Forelimb muscle (tissue), 1 donor: ENCODE measurements at places on chromosomes 3 and 15. TPM values are rescaled to one million over a fixed set of nuclear protein-coding genes. Genes with fewer than 3 reads are reported as not detected.
A peak's percentile ranks its signal among the peaks of the same experiment; 100 is the strongest.

The CCR4 gene
- polyA plus RNA-seq: 0.04 TPM

The CYP1A2 gene
- polyA plus RNA-seq: 0.10 TPM

The NOX5 gene
- 0.24 TPM for polyA plus RNA-seq

The FMN1 gene
- 0.90 TPM for polyA plus RNA-seq

The TMEM266 gene
- 0.44 TPM for polyA plus RNA-seq

The ACTC1 gene
- polyA plus RNA-seq: 9,469 TPM

The SI gene
- polyA plus RNA-seq: not detected

The EPHA3 gene
- 13.8 TPM for polyA plus RNA-seq

The SERINC4 gene
- 0.42 TPM for polyA plus RNA-seq

The CASR gene
- not detected for polyA plus RNA-seq

The IQCH gene
- 0.94 TPM for polyA plus RNA-seq

GRCh38 chr15:80831606-80832224 lies 52.5 kb downstream of the CEMIP start:
- no peak for DNase-seq

- no peak for DNase-seq
These were observed 5.5 kb downstream of the TM2D3 start for GRCh38 chr15:101646672-101647071.

DNA sequence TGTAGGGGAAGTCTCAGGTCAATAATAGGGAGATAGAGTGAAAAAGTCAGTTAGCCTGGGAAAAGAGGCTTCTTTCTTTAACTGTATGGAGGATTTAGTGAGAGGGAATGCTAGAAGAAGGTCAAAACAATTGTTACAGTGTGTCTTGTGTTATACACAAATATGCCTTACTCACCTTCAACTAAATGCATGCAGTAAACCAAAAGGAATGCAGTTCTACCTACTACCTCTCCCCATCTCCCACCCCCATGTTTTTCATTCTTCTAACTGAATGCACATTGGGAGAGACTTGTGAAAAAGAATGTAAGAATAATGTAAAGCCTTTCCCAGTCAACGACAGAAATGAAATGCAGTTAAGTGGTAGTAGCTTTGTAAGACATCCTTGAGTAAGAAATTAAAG lies 33.8 kb downstream of the CCDC66 start:
- DNase-seq: no peak

GRCh38 chr3:45554006-45554666 lies 40.4 kb upstream of the LIMD1 start:
- no peak for DNase-seq

DNA sequence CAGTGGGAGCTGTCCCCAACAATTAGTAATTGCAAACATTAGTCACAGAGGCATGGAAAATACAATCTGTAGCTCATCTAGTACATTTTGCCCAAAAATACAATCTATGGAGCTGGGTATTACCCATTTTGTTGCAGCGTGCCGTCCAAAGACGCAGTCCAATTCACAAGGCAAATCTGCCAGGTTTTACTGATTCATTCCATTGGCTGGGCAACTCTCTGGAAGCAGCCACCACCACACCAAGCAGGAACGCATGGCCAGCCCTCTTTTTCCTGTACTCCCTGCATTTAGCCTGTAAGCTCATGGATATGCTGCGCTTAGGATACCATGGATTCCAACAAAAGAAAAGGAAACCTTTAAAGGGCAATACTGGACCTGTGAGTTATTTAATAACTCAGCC lies 60.5 kb upstream of the ARRDC4 start:
- DNase-seq: no peak

DNA sequence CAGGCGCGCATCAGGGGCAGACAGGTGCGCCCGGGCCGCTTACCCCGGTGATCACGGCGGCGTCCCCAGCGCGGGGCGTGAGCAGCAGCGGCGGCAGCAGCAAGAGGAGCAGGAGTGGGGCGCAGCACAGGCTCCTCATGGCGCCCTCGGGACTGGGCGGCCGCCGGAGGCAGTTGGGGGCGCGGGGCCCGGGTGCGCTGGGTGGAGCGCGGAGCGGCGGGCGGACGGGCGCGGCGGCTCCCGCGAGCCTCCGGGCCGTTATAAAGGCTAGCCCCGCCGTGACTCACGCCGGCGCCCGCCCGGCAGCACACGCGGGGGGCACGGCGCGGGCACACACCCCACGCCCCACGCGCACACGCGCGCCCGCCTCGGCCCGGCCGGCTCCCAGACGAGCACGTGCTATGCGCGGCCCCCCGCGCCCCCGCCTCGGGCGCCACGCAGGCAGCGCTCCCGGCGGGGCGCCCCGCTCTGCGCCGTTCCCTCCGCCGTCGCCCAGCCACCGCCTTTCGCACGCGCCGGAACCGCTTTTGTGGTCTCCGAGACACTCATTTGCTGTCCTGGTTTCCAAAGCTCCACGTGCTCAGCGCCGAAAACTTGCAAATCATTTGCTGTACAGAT lies at the start of gene PROK2:
TSS of gene PROK2 (minus strand) at position 235 of the 618 bp plus-strand sequence. CDS start at position 139, 96 bp downstream.
- DNase-seq: no peak

GRCh38 chr15:48225771-48226170 lies 19.7 kb downstream of the SLC12A1 start:
- no peak for DNase-seq

- no peak for DNase-seq
These were observed 296.5 kb upstream of the RASGRP1 start for GRCh38 chr15:38861108-38861507.

- no peak for DNase-seq
These were observed 19.3 kb upstream of the GPX1 start for GRCh38 chr3:49377483-49377882.

GRCh38 chr3:42685363-42685881 lies at the start of gene KLHL40:
Gene KLHL40, plus strand, starts transcription at chr3:42685537. Its CDS starts 82 bp downstream, at chr3:42685619.
- no peak for DNase-seq

DNA sequence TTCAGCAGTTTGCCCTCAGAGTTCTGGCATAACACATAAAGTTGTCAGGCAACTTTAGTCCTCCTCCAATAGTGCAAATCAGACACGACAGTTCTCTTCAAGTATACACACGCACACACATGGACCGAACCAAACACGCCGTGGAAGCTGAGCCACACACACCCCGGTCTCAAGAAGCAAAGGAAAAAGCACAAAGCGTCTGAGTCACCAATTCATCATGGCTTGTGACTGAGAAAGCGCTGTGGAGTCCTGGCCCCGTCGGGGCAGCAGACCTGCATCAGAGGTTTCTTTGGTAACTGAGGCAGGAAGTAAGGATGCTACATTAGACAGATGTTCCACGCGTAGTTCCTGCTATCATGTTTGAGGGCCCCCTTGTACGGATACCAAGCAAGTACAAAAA lies 85.7 kb downstream of the VGLL4 start:
- no peak for DNase-seq

- DNase-seq: peak; percentile 52
These were observed 7.2 kb downstream of the TMOD2 start for GRCh38 chr15:51758645-51759044.

DNA sequence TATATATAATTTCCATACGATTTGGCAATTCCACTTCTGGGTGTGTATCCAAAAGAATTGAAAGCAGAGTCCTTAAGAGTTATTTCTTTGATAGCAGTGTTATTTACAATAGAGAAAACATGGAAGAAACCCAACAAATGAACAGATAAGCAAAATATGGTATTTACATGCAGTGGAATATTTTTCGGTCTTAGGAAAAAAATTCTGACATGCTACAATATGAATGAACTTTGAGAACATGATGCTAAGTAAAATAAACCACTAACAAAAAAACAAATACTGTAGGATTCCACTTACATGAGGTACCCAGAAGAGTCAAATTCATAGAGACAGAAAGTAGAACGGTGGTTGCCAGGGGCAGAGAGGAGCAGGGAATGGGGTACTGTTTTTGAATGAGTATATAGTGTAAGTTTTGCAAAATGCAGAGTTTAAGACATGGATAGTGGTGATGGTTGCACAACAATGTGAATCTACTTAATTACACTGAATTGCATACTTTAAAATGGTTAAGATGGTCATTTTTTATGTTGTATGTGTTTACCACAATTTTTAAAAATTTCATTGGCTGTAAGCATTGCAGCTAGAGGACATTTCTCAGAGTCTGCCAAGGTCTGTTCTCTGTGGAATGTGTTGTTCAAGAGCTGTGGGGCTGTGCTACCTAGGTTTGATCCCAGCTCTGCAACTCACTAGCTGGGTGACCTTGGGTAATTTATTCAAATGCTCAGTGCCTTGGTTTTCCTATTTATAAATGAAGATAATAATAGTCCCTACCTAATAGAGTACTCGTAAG lies 122.1 kb downstream of the MEX3B start:
- no peak for DNase-seq

GRCh38 chr3:12839156-12839946 lies 2.0 kb downstream of the RPL32 start:
- DNase-seq: no peak

DNA sequence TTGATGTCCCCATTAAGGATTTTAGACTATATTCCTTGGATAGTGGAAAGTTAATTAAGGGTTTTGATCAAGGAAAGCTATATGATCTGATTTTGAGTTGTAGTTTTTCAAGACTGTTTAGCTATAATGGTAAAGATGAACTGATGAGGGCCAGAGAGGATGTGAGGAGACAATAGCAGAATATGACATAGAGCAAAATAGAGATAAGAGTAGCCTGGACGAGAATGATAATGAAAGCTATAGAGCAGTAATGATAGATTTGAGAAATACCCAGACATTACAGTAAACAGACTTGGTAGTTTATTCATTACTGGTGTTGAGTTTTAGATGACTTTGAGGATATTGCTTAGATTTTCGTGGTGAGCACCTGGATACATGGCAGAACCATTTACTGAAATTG lies 3.8 kb downstream of the SUCNR1 start:
- DNase-seq: no peak

DNA sequence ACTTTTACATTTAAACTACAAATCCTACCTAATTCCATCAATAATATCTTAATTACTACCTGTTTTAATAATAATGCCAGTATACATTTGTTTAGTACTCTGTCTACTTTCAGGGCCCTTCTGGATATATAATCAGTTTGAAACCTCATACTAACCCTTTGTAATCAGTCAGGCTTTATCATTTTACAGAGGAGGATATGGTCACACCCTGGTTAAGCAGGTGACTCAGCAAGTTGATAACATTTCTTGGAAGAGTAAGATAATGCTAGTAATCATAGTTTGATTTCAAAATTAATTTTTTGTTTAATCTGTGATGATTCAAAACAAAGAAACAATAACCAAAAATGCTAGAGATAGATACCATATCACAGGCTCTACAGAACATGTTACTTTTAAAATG lies 208.2 kb upstream of the MANF start:
- DNase-seq: no peak

- no peak for DNase-seq
These were observed 22.0 kb downstream of the CNOT10 start for GRCh38 chr3:32707026-32707370.

- DNase-seq: no peak
These were observed 53.8 kb downstream of the GRK7 start for GRCh38 chr3:141816958-141817357.

DNA sequence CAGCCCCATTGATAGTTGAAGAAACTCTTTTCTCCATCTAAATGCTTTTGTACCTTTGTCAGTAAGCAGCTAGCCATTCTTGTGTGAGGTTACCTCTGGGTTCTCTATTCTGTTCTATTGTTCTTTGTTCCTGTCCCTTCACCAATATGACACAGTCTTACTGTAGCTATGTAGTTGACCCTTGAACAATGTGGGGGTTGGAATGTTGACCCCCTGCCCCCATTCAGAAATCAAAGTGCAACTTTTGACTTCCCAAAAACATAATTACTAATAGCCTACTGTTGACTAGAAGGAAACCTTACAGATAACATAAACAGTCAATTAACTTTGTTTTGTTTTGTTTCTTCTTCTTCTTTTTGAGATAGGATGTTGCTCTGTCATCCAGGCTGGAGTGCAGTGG lies 18.7 kb downstream of the KLHL18 start:
- DNase-seq: no peak

DNA sequence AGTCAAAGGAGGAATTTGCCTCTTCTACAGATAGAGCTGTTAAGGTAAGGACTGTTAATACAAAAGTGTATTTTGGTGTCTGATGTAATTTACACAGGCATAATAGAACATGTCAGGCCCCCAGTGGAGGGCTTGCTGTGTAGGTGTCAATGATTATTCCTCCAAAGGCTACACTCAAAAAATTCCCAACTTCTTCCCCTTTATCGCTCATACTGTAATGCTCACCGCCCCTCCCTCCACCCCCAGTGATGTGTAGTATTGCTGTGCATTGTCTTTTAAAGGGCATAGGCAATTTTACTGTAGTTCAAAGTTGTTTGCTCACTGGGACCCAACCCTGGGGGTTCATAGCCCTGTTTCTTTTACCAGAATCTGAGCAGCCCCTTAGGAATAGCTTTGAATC lies 32.2 kb downstream of the NSUN3 start:
- no peak for DNase-seq

GRCh38 chr3:45950686-45951600 lies 7.7 kb downstream of the CXCR6 start:
- DNase-seq: no peak

- DNase-seq: no peak
These were observed 19.8 kb upstream of the GP9 start for GRCh38 chr3:129040579-129041300.

DNA sequence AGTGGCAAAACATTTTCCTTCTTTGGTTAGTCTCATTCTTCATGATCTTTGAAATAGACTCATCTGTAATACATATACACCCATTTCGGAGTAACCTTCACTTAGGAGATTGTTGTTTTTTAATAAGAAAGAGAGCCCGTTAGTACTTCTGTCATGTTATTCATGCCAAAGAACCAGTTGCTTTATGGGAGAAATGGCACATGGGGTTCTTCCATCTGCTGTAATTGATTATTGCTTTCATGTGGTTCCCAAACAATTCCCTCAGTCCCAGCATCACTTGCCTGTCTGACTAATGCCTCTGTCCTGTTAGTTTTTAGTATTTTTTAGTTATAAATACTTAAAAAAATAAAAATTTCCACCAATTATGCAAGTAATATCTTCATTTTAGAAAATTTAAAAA lies 33.8 kb upstream of the FAH start:
- DNase-seq: no peak

DNA sequence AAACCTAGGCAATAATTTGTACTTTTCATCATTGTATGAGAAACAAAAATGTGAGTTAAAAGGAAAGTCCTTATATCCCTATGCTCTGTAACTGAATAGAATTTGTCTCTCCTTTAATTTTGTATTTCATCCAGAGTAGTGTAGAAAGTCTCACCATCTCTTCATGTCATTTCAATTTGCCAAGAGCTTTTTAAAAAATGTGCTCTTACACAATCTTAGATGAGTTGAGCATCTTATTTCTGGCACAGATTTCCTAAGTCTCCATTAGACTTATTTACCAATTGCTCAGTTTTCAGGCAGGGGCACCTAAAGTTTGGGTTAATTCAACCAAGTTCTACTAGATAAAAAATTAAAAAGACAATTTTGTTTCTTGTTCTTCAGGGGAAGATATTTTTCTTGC lies 201.5 kb upstream of the RBMS3 start:
- DNase-seq: no peak

GRCh38 chr3:119582178-119582577 lies 2.9 kb downstream of the ADPRH start:
- DNase-seq: no peak

DNA sequence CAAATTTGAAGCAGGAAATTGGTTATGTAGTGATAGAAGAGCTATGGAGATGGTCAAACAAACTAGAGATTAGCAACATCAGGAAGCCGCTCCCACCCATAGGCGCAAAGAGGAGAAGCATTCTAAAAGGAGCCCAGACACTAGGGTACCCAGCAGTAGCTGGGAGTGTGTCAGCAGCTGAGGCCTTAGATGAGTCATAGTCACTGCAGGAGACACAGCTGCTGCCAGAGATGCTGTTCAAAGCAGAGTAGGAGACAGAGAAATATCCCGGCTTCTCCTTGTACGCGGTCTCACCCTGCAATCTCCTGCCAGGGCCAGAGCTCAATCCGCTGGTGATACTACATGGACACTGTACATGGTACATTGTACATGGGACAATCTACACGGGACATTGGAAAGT lies 61.9 kb downstream of the VGLL3 start:
- DNase-seq: no peak
